ENCODE measurements at places on chromosomes 13 and 19.

GRCh38 chr19:48085904-48086864, 24.4 kb downstream of the PLA2G4C start:
- no peak for DNase-seq

DNA sequence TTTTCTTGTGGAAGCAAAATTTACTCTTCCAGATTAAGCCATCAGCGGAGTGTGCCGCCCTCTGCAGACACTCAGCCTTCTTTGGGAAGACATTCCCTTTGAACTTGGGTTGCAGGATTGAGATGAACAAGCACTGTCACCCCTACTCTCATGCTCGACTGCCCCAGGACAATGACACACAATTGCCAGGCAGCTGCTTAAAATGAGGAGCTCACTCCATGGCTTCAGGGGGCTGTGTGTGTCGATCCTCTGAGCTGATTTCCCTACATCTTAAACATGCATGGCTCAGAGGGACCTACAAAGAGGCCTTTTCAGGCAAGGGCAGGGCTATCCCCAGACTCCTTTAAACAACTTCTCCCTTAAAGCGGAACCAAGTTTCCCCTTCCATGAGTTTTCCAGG, 107.5 kb upstream of the MBNL2 start:
- DNase-seq: no peak

- DNase-seq: no peak
These were observed 8.6 kb downstream of the ZSCAN5A start for GRCh38 chr19:56306016-56306415.

DNA sequence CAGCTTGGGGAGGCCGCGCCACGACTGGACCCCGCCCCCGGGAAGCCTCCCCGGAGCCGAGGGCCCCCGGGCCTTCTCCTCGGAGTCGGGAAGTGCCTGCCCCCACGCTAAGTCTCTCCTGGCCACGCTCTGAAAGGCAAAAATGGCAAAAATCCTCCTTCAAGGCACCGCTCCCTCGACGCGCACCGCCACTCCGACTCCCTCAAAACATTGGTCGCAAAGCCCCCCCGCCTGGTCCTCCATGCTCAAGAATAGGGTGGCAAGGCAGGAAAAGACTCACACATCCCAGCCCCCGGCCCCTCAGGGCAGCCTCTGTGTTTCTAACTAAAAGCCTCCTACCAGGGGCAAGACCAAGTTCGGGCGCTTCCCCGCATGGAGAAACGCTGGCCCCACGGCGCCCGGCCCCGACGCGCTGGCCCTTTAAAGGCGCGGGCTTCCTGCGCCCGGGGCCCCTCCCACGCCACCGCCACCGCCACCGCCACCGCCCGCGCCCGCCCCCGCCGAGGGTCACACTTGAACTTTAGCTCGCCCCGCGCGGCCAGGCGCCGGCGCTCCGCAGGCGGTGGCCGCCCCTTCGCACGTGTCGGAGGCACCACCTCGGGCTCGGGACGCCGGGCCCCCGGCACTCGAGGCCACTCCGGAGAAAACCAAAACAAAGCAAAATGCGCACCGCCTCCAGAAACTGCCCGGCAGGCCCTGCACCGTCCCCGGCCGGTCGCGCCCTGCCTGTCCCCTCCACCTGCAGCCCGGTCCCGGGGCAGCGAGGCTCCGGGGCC, 1.9 kb downstream of the FOXO1 start:
- peak; percentile 77 for DNase-seq

GRCh38 chr19:4800591-4801081, 9.1 kb downstream of the FEM1A start:
- no peak for DNase-seq
